Activated CD8-positive, alpha-beta T cell treated with anti-CD3 and anti-CD28 coated beads for 36 hours (primary cell): ENCODE measurements at places on chromosomes 1 and 21. TPM values are rescaled to one million over a fixed set of nuclear protein-coding genes. Genes with fewer than 3 reads are reported as not detected.

DNA sequence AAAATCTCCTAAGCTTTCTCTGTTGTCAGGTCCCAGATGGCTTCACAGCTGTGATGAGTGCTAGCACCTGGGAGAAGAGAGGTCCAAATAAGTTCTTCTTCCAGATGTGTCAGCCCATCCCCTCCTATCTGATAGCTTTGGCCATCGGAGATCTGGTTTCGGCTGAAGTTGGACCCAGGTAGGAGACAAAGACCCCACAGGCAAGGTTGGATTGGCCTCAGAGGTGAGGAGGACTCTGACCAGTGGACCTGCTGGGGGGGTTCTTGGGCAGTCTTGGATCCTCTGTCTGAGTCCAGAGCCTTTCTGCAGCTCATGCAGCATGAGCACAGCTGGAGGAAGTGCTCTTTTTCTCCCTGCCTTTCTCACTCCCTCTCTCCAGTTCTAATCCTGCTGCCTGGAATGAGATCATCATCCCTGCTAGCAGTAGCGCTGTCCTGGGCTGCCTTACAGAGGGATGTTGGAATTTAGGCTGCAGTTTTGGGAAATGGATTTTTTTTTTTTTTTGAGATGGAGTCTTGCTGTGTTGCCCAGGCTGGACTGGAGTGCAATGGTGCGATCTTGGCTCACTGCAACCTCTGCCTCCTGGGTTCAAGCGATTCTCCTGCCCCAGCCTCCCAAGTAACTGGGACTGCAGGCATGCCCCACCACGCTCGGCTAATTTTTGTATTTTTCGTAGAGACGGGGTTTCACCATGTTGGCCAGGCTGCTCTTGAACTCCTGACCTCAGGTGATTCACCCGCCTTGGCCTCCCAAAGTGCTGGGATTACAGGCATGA lies 7.1 kb downstream of the RNPEP start:
- no peaks in the 10 kb centered on the region for H3K27me3 ChIP-seq
- peaks cover 4% of the 10 kb centered on the region for H3K4me1 ChIP-seq
- H3K4me3 ChIP-seq: no peak overlapping the region
- H3K27ac ChIP-seq: no peak overlapping the region
- no peak for DNase-seq

DNA sequence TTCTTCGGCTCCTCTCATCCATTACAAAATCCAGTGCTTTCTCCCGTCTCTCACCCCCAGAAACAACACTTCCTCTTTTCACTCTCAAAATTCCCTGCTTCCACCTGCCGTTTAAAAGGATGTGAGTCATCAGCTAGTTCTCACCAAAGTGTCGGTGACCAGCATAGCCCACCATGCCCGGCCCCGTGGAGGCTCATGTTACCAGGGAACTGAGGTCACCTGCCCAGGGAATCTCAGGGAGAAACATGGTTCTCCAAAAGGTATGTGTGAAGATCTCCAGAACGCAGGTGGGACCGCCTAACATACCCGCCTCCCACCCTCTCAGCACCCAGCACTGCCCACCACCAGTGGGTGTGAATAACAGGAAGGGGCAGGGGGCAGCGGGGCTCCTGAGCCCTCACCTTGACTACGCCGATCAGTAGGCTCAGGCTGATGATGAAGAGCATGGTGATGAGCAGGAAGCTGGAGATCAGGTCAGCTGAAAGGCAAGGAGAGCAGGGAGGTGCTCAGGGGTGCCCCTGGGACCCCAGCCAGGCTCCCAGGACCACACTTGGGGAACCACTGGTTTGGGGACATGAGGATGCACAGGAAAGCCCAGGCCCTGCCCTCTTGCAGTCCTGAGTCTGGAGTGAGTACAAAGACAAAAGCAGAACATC lies 16.2 kb downstream of the LAPTM5 start:
- no peaks in the 10 kb centered on the region for H3K27me3 ChIP-seq
- DNase-seq: no peak
- peak overlapping the region; percentile 2 for H3K4me3 ChIP-seq
- peaks cover 92% of the 10 kb centered on the region for H3K4me1 ChIP-seq
- H3K27ac ChIP-seq: peak overlapping the region; percentile 57

GRCh38 chr1:40650075-40650474 lies 15.4 kb downstream of the RIMS3 start:
- no peaks in the 10 kb centered on the region for H3K36me3 ChIP-seq
- no peak overlapping the region for H3K4me3 ChIP-seq
- peaks cover 6% of the 10 kb centered on the region for H3K27me3 ChIP-seq
- DNase-seq: peak; percentile 33
- no peak overlapping the region for H3K27ac ChIP-seq
- peaks cover 7% of the 10 kb centered on the region for H3K4me1 ChIP-seq

- no peaks in the 10 kb centered on the region for H3K27me3 ChIP-seq
- DNase-seq: no peak
- no peak overlapping the region for H3K4me3 ChIP-seq
- H3K36me3 ChIP-seq: no peaks in the 10 kb centered on the region
- peaks cover 35% of the 10 kb centered on the region for H3K4me1 ChIP-seq
These were observed 60.8 kb upstream of the EPS8L3 start for GRCh38 chr1:109824349-109825115.

- no peak overlapping the region for H3K27ac ChIP-seq
- DNase-seq: peak; percentile 12
- H3K27me3 ChIP-seq: peaks cover 3% of the 10 kb centered on the region
- H3K4me3 ChIP-seq: no peak overlapping the region
- H3K36me3 ChIP-seq: no peaks in the 10 kb centered on the region
These were observed 183.6 kb upstream of the UBE2U start for GRCh38 chr1:64019818-64020217.

- no peak for DNase-seq
- no peaks in the 10 kb centered on the region for H3K36me3 ChIP-seq
- no peaks in the 10 kb centered on the region for H3K4me1 ChIP-seq
- H3K27ac ChIP-seq: no peak overlapping the region
- H3K27me3 ChIP-seq: peaks cover 2% of the 10 kb centered on the region
These were observed 124.8 kb downstream of the PRDM16 start for GRCh38 chr1:3193811-3194210.

DNA sequence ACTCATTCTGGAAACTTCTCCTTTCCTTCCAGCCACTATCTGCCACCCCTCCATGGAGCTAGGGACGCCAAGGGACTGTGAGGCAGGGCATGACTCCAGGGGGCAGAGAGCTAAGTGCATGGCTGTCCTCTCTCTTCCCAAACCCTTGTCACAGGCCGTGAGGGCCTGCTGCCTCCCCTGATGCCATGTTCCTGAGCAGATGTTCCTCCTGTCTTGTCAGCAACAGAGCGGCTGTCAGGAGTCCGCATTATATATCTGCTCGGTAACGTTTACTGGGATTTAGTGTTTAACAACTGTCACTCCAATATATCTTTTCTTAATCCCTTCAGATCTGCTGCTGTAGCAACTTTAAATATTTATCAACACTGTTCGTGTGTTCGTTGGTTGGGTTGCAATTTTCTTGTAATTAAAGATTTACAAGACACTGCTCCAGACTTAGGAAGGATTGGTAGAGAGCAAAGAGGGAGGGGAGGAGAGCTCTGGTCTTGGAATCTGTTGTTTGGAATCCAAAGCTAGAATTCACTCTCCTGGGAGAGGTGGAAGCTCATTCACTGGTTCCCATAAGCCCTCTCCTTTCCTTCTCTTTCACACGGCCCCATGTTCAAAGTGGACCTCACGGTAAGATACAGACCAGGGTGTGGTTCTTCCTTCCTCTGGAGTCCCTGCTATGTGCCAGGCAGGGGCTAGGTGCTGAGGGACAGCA lies 76.2 kb downstream of the MDM4 start:
- H3K36me3 ChIP-seq: no peaks in the 10 kb centered on the region
- DNase-seq: no peak
- H3K27ac ChIP-seq: no peak overlapping the region

DNA sequence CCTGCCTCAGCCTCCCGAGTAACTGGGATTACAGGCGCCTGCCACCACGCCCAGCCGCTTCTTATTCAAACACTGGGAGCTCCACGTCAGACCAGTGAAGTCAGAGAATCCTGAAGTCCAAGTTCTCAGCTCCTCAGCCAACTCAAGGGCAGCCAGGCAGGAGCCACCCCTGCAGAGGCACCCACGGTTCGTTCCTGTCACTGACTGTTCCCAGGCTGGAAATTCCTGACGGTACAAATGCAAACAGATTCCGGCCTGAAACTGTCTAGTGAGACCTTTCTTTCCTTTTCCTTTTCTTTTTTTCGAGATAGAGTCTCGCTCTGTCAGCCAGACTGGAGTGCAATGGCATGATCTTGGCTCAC lies 11.7 kb downstream of the SLC35E2B start:
- H3K4me1 ChIP-seq: peaks cover 27% of the 10 kb centered on the region
- H3K27ac ChIP-seq: peak overlapping the region; percentile 28
- no peak overlapping the region for H3K4me3 ChIP-seq
- H3K36me3 ChIP-seq: peaks cover 14% of the 10 kb centered on the region
- H3K27me3 ChIP-seq: no peaks in the 10 kb centered on the region

DNA sequence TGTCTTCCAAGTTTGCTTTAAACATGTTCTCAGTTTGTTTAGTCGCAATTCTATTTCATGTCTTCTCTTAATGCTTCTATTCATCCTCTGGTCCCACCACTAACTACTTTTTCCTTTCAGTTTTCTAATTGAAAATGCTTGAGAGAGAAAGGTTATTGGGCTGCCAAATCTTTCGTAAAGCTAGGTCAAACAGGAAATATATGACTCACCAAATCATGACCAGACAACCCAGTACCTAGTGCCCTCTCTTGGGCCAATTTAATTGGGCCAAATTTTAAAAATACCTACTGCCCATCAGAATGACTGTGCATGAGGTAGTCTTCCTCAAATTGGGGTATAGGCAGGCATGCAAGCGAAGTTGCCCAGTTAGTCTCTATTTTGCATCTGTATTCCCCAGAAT lies 295.4 kb upstream of the PBX1 start:
- H3K27ac ChIP-seq: no peak overlapping the region
- DNase-seq: no peak
- H3K4me3 ChIP-seq: no peak overlapping the region
- H3K27me3 ChIP-seq: no peaks in the 10 kb centered on the region
- H3K36me3 ChIP-seq: no peaks in the 10 kb centered on the region
- H3K4me1 ChIP-seq: no peaks in the 10 kb centered on the region

- H3K27ac ChIP-seq: no peak overlapping the region
- H3K36me3 ChIP-seq: no peaks in the 10 kb centered on the region
- DNase-seq: no peak
- no peaks in the 10 kb centered on the region for H3K4me1 ChIP-seq
These were observed 147.5 kb downstream of the TRABD2B start for GRCh38 chr1:47849591-47850261.

GRCh38 chr1:54298284-54299033 lies 98.5 kb downstream of the MRPL37 start:
- no peak overlapping the region for H3K4me3 ChIP-seq
- no peaks in the 10 kb centered on the region for H3K27me3 ChIP-seq
- no peaks in the 10 kb centered on the region for H3K36me3 ChIP-seq
- DNase-seq: no peak

- H3K4me1 ChIP-seq: peaks cover 2% of the 10 kb centered on the region
- no peak overlapping the region for H3K27ac ChIP-seq
- H3K27me3 ChIP-seq: peaks cover 2% of the 10 kb centered on the region
- H3K36me3 ChIP-seq: peaks cover 6% of the 10 kb centered on the region
- DNase-seq: no peak
These were observed 30.6 kb upstream of the HYI start for GRCh38 chr1:43484367-43484766.

- H3K4me1 ChIP-seq: no peaks in the 10 kb centered on the region
- no peak for DNase-seq
- H3K27ac ChIP-seq: no peak overlapping the region
- no peak overlapping the region for H3K4me3 ChIP-seq
- H3K27me3 ChIP-seq: no peaks in the 10 kb centered on the region
- H3K36me3 ChIP-seq: peaks cover 5% of the 10 kb centered on the region
These were observed 8.3 kb downstream of the ACTL8 start for GRCh38 chr1:17763417-17763816.

The UBE4B gene
- 26.2 TPM for total RNA-seq

The FMO5 gene
- total RNA-seq: 0.16 TPM

The PADI4 gene
- total RNA-seq: 1.8 TPM

The TTC34 gene
- total RNA-seq: 0.81 TPM

The MECR gene
- 42.2 TPM for total RNA-seq
